Small intestine (tissue), 16 donors: ENCODE measurements at places on chromosomes 2 and 18.

DNA sequence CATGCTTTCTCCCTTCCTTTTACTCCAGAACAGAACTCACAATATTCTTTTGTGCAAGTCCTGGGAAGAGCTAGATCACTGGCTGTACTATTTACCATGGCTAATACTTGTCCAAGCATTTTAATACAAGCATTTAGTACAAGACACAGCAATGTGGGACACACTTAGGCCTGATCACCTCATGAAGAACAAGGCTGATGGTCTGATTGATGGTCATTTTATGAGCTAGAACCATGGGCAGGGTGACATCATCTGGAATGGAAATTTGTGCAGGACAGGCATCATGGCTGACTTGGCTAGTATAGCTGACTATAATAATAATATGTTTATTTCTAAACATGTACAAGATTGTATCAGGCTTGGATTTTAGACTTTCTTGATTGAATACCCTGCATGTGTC lies 374.2 kb upstream of the HNMT start:
- no peak for DNase-seq

GRCh38 chr2:19747310-19748072 lies 154.3 kb downstream of the TTC32 start:
- no peak for DNase-seq

DNA sequence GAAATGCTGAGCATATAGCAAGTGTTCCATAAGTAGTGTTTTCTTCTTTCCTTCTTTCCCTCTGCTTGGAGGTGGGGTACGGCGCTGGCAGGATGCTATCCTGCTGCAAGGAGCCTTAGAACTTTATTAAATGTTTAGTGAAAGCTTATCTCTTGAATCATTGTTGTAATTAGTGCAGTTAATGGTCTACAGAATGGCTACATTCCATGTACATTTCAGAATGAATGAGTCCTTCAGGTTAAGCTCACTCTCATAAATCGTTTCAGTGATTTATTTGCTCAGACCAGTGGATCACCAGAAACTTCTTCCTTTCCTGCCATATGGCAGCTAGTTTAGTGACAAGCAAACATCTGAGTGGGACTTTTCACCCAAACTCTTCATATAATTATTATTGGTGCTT lies 3.3 kb upstream of the YWHAQ start:
- DNase-seq: no peak

DNA sequence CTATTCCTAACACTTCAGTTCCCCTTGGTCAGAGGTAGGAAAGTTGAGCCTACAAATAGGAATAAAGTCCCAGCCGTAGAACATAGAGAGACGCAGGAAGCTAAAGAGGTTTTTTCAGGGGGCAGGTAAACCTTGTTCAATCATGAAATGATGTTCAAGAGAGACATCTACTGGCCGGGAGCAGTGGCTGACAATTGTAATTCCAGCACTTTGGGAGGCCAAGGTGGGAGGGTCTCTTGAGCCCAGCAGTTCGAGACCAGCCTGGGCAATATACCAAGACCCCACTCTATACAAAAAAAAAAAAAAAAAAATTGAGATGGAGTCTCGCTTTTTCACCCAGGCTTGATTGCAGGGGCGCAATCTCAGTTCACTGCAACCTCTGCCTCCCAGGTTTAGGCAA lies 66.7 kb upstream of the DNAJC10 start:
- peak; percentile 10 for DNase-seq

GRCh38 chr2:96185516-96185915 lies 23.1 kb downstream of the STARD7 start:
- no peak for DNase-seq
